ENCODE measurements at places on chromosomes 16 and 17. TPM values are rescaled to one million over a fixed set of nuclear protein-coding genes. Genes with fewer than 3 reads are reported as not detected.

Gene ZNF207
- total RNA-seq = 164 TPM

Gene SHISA6
- 23.0 TPM for total RNA-seq

Gene PYY
- not detected for total RNA-seq

Gene CYTH1
- 11.0 TPM for total RNA-seq

Gene AGRP
- not detected for total RNA-seq

Gene MMP28
- total RNA-seq = not detected

Data from motor neuron (in vitro differentiated cells).